ENCODE measurements at places on chromosomes 5 and 9. TPM values are rescaled to one million over a fixed set of nuclear protein-coding genes. Genes with fewer than 3 reads are reported as not detected.

- peaks cover 13% of the 10 kb centered on the region for H3K4me1 ChIP-seq
- H3K27ac ChIP-seq, result peak overlapping the region; percentile 33
- no peaks in the 10 kb centered on the region for H3K27me3 ChIP-seq
- no peak overlapping the region for H3K4me3 ChIP-seq
- DNase-seq, result no peak
Observed at GRCh38 chr5:149229298-149229937, 42.2 kb upstream of the AFAP1L1 start.

DNA sequence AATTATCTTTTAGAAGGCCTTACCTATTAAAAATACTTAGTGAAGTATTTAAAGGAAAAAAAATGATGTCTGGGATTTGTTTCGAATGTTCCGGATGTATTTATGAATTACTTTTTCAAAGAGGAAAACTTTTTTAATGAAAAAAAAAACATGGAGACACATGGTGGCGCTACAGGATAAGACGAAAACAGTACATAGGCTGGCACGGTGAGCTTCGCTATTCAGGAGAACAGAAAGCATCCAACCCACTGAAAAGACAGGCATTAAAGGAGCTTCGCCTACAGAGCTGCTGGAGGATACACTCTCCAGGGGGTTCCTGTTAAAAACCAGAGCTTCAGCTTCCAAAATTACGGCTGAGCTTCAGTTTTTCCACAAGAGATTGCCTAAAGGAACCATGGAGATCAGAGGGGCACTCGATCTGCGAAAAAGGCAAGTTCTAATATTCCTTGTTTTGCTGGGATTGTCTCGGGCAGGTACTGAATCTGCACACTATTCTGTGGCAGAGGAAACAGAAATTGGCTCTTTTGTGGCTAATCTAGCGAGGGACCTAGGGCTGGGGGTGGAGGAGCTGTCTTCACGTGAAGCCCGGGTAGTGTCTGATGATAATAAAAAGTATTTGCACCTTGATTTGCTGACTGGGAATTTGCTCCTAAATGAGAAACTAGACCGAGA, at the start of gene PCDHB14:
Gene PCDHB14 (plus strand): TSS at position 232 of the 672 bp plus-strand sequence. CDS start 163 bp downstream, at position 395.
- H3K27ac ChIP-seq, result no peak within 1 kb of the TSS
- H3K27me3 ChIP-seq, result no peaks in the 10 kb centered on the region
- no peaks in the 10 kb centered on the region for H3K4me1 ChIP-seq
- DNase-seq, result peak; percentile 21
- no peaks in the 10 kb centered on the region for H3K36me3 ChIP-seq
- H3K4me3 ChIP-seq, result no peak within 1 kb of the TSS

Gene IRX4
- not detected for total RNA-seq

GRCh38 chr9:87742813-87743428, 17.0 kb downstream of the CTSL start:
- H3K27ac ChIP-seq, result no peak overlapping the region
- H3K27me3 ChIP-seq, result no peaks in the 10 kb centered on the region
- no peaks in the 10 kb centered on the region for H3K4me1 ChIP-seq
- no peaks in the 10 kb centered on the region for H3K36me3 ChIP-seq

Gene IL3
- total RNA-seq, result not detected

Gene MARCHF3
- total RNA-seq, result 11.6 TPM

Gene ADGRD2
- not detected for total RNA-seq

- no peaks in the 10 kb centered on the region for H3K4me1 ChIP-seq
- DNase-seq, result no peak
Observed at GRCh38 chr5:141211-141610, 49.2 kb downstream of the PLEKHG4B start.

DNA sequence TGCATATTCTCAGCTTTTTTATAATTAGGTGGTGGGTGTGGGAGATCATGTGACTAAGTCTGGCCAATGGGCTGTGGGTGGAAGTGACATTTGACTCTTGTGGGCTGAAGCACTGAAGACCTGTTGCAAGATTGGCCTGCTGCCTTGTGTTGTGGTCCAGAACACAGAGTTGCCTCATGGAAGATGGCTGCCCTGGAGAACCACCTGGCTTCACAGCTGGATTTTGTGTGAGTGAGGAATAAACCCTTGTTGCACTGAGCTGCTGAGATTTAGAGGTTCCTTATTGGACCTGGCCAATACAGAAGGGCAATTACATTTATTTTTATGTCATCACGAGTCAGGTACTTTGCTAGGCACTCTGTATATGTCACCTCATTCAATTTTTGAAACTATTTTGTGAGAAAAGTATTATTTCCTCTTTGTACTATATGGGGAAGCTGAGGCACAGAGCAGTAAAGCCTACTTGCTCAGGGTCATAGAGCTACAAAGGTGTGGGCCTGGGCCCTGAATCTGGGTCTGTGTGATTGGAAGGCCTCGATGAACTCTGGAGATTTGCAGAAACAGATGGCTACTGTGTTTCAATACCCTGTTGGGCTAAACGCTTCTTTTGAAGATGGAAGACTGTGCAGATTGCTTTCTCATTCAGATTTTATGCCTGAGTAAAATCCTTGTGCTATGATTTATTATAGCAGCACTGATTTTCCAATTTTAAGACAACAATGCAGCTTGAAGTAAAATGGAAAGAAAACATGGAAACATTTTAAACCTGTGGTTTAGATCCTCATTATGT, 71.2 kb upstream of the TBC1D2 start:
- no peaks in the 10 kb centered on the region for H3K36me3 ChIP-seq
- peaks cover 16% of the 10 kb centered on the region for H3K4me1 ChIP-seq
- peak; percentile 75 for DNase-seq

GRCh38 chr5:24073107-24073506, 565.7 kb downstream of the PRDM9 start:
- H3K27ac ChIP-seq, result no peak overlapping the region
- no peak overlapping the region for H3K4me3 ChIP-seq
- H3K27me3 ChIP-seq, result no peaks in the 10 kb centered on the region
- DNase-seq, result no peak
- no peaks in the 10 kb centered on the region for H3K36me3 ChIP-seq

Measured in fibroblast of lung (primary cell).